Cerebellum (tissue), 4 donors: ENCODE measurements at places on chromosomes 5 and 9.
A peak's percentile ranks its signal among the peaks of the same experiment; 100 is the strongest.

DNA sequence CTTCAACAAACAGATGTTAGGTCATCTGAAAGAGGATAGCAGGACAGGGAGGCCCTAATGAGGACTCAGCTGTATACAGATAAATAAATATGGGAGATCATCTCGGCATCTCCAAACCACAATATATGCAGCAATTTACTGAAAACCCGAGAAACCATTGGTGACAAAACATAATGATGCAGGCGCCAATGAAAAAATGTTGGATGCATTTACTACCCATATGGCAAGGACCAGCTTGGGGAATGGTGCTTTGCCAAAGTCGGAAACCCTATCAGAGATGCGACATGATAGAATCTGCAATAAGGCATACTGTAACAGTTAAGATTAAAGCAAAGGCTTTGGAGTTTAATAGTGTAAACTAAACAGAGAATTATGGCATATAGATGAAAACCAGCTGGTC lies 92.0 kb downstream of the SNCAIP start:
- DNase-seq, result peak; percentile 63

- no peak for DNase-seq
Observed at GRCh38 chr5:66669862-66670195, 73.6 kb downstream of the MAST4 start.

DNA sequence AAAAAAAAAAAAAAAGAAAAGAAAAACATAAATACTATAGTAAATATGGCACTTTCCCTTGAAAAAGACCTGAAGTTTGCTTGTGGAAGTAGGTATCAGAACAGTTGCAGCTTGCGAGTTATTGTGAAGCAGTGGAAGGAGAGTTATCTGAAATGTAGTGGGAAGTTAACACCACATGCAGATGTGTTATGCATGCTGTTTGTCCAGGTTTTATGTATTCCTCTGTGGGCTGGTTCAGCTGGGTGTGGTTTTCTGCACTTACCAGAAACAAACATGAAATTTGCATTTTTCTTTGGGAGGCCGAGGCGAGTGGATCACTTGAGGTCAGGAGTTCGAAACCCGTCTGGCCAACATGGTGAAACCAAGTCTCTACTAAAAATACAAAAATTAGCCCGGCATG lies 42.1 kb upstream of the CTNNA1 start:
- DNase-seq, result no peak

GRCh38 chr9:21688108-21689102 lies 114.0 kb upstream of the MTAP start:
- peak; percentile 6 for DNase-seq

- peak; percentile 73 for DNase-seq
Observed at GRCh38 chr5:88659529-88660263, 223.3 kb downstream of the MEF2C start.

- DNase-seq, result peak; percentile 38
Observed at GRCh38 chr9:34628656-34629490, at the start of gene ARID3C. Gene ARID3C, minus strand, starts transcription at chr9:34629066. Its CDS starts 1,052 bp downstream, at chr9:34628014.

DNA sequence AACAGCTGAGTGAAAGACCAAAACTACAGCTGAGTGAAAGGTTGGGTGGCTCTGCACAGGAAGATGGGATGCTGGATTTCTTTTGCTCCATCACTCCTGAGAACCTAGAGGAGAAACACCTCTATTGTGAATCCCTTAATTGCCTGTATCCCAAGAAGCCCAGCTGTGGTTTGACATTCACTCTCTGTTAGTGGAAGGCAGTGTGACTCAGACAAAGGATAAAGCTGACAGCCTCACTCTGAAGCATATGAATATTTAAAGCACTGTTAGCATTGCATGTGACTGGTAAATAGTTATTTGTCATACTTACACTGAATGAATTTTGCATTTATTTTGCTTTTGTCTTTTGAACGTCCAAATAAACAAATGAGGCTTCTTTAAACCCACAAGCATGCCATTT lies 367.1 kb upstream of the RIOK2 start:
- no peak for DNase-seq

DNA sequence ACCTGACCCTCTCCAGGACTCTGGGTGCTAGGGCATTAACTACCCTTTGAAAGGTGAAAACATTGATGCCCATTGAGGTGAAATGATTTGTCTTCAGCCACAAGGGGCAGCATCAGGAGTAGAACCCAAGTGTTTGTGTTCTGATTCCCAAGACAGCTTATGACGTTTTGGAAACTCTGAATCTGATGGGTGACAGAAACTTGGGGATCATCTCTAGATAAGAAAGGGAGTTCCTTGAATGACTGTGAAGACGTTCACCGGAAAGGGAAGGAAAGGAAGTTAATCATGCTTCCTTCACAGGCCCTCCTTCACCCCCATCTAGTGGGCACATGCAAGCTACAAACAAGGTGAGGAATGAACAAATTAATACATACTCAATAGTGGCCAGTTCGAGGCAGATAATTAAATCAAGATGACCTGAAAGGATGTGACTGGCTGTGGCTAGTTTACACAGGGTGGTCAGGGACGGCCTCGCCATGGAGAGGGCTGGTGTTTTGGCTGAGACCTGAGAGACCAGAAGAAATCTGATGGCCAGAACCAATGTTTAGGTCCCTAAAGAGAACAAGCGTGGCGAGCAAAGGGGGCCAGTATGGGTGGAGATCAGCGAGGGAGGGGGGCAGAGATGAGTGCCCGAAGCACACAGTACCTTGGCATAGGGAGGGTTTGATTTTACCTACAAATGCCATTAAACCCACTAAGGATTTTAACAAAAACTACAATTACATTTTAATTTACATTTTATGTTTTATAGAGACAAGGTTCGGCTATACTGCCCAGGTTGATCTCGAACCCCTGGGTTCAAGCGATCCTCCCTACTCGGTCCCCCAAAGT lies 937 bp upstream of the SLC26A2 start:
- DNase-seq, result peak; percentile 48

- no peak for DNase-seq
Observed at GRCh38 chr9:16656432-16657169, 213.9 kb downstream of the BNC2 start.

DNA sequence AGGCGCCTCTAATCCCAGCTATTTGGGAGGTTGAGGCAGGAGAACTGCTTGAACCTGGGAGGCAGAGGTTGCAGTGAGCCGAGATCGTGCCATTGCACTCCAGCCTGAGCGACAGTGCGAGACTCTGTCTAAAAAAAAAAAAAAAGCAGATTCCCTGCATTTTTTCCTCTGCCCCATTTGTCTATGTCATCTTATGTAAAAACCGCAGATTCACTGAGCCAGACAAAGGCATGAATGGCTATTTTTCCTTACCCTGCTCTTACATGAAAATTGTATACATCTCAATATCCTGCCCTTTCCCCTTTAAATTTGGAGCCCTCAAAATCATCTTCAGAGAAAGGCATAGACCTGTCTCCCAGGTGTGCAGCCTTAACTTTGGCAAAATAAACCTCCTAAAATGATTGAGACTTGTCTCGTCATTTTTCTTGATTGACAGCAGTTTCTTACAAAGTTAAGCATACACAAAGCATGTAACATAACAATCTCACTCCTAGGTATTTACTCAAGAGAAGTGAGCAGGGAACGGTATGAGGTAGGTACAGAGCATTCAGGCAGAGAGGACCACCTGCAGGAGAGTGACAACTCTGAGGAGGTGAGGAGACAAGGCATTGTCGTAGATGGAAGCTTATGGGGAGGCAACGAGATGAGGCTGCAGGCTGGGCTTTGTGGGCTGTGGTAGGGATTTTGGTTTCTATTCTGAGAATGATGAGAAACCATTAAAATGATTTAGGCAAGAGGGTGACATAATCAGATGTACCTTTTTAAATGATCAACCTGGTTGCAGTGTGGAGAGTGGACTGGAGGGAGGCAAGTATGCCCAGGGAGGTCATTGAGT lies 65.7 kb upstream of the IL6ST start:
- no peak for DNase-seq

DNA sequence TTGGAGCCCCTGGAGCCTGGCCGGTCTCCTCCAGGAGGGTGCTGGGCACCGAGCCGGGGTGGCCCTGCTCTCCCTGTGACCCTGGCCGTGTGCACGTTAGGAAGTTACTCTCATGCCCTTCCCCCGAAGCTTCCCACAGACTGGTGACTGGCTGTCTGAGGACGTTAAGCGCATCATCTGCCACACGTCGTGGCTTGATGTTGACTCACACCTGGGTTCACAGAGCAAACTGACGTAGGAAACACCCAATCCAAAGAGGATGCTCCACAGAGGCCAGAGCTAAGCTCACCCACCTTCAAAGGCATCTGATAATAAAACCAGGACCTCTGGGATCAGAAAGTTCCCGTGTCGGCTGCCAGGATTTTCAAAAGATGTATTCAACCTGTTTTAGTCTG lies 152.9 kb upstream of the PHYKPL start:
- no peak for DNase-seq

GRCh38 chr5:53392073-53392472 lies 88.4 kb upstream of the FST start:
- DNase-seq, result no peak

DNA sequence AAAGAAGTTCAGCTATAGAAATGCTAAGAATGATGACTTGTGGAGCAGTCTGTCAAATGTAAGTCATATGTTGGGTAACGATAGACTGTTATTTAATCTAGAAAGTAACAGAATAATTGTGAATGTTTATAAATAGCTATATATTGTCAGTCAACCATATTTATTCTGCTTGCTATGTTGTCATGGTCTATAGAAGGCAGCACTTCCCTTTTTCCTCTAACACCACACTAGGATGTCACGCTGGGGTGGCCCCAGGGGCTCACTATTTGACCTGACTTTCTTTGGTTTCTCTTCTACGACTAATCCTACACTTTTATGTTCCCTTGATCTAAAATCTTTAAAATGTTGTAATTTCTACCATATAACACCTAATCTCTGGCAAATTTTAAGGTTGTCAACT lies 20.5 kb downstream of the ERAP2 start:
- DNase-seq, result no peak

- no peak for DNase-seq
Observed at GRCh38 chr5:42720251-42720650, 36.4 kb upstream of the CCDC152 start.

DNA sequence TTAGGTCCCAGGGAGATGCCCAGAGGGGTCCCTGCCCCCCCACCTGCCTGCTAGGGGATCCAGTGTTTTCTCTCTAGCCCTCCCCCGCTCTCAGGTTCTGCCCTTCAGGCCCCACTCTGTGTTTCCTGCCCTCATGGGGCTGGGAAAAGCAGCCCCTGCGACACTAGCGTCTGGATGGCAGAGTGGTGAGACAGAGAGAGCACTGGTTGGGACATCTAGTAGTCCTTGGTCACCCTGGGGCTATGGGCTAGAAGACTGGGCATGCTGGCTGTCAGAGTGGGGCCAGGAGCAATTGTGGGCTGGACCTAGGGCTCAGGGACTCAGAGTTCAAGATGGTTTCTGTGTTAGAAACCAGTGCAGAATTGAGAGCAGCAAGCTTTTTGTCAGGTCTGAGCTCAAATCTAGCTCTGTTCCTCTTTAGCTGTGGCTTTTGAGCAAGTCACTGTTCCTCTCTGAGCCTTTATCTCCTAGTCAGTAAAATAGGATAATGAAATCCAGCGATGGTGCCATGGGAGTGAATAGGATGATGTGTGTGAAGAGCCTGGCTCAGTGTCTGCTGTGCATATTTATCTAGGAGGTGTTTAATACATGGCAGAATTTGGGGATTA lies 39.0 kb downstream of the RGS3 start:
- DNase-seq, result no peak

DNA sequence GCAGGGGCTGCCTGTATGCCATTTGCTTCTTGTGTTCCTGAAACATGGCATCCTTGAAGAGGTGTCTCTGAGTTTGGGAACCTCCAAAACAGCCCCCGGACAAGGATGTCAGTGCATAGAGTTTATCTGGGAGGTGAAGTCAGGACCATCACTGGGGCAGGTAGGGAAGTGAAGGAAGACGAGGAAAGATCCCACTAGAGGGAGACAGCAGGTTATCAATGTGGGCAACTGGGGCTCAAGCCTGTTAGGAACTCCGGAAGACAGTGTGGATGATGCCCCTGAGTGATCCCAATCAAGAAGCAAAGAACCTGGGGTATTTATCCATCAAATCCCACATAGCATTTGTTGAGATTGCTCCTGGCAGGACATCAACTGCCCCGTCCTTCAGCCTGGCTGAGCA lies 233.1 kb downstream of the AGTPBP1 start:
- no peak for DNase-seq

- no peak for DNase-seq
Observed at GRCh38 chr5:149239917-149240316, 31.7 kb upstream of the AFAP1L1 start.

- no peak for DNase-seq
Observed at GRCh38 chr9:137147793-137148160, 8.8 kb downstream of the GRIN1 start.

DNA sequence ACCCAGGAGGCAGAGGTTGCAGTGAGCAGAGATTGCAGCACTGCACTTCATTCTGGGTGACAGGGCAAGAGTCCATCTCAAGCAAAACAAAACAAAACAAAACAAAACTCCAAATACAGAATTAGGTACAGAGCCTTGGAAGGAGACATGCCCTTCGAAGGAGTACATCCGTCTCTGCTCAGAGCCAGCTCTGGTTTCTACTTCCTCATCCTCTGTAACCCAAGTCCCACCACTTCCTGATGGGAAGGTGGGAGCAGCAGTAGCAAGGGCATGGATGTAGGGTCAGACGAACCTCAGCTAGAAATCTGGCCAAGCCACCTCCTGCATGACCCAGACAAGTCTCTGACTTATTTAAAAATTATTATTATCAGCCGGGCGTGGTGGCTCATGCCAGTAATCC lies 16.5 kb upstream of the STXBP1 start:
- no peak for DNase-seq

DNA sequence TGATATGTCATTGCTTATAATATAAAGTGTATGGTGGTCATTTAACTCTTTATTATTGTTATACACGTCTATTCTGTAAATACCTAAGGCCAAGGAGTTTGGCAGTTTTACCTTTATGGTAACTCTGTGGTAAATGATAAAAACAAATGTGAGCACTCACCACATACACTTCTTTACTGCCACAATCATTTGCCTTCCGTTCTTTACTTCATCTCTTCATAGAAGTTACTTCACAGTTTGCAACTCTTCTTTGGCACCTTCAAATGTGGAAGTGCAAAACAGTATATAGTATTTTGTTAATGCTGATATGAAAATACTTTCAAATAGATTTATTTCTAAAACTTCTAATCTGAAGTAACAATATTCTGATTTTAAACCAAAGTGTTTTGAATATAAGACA lies 4.4 kb upstream of the MEF2C start:
- no peak for DNase-seq
